ENCODE measurements at places on chromosomes 16 and 17. TPM values are rescaled to one million over a fixed set of nuclear protein-coding genes. Genes with fewer than 3 reads are reported as not detected.

Gene MYH13
- not detected for total RNA-seq

Gene CRHR1
- total RNA-seq: not detected

Gene MMP15
- 0.12 TPM for total RNA-seq

Gene CHST5
- not detected for total RNA-seq

Gene ZKSCAN2
- 7.3 TPM for total RNA-seq

Gene TAC4
- not detected for total RNA-seq

Gene ZNF624
- total RNA-seq: 3.9 TPM

Gene OTOP2
- total RNA-seq: not detected

Gene TBC1D3B
- 2.6 TPM for total RNA-seq

Gene KRT16
- not detected for total RNA-seq

Gene QPRT
- total RNA-seq: 5.4 TPM

Gene NLE1
- total RNA-seq: 59.9 TPM

Gene TRIM47
- total RNA-seq: 18.3 TPM

Gene KATNIP
- 10.1 TPM for total RNA-seq

Gene P2RX5
- total RNA-seq: 38.7 TPM

Gene GPRC5C
- total RNA-seq: 2.1 TPM

Gene YBX2
- total RNA-seq: 0.19 TPM

Gene RND2
- total RNA-seq: not detected

Gene CTNS
- total RNA-seq: 10.6 TPM

Gene RHOT1
- 22.8 TPM for total RNA-seq

Gene DRC7
- not detected for total RNA-seq

Gene SPHK1
- 12.0 TPM for total RNA-seq

Gene CACNG3
- total RNA-seq: not detected

Gene SLC13A2
- not detected for total RNA-seq

Gene CARD14
- not detected for total RNA-seq

Gene HBA2
- total RNA-seq: not detected

Gene UNK
- 26.9 TPM for total RNA-seq

Gene SMIM36
- not detected for total RNA-seq

Gene KRT17
- total RNA-seq: not detected

Gene IGFALS
- not detected for total RNA-seq
